NCI-H1417 treated with DMSO at 0.1 percent for 48 hours (cell line): ENCODE measurements at places on chromosomes 7 and 10.

DNA sequence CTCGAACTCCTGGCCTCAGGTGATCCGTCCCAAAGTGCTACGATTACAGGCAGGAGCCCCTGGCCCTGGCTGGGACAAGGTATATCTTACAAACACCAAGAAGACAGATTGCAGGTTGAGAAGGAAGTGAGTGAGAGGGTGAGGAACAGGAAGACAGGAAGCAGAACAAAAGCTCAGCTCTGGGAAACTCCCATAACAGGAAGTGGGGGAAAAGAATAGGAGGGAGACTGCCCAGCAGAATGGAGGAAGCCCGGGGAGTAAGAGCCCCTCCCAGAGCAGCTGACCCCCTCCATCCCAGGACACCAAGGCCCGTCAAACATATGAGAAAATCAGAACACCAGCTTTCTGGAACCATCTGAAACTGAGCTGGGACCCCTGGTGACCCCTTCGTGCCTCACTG, 2.9 kb downstream of the TECPR1 start:
- no peak for DNase-seq

GRCh38 chr7:143901332-143901667, 676 bp downstream of the TCAF1 start:
- peak; percentile 65 for DNase-seq

DNA sequence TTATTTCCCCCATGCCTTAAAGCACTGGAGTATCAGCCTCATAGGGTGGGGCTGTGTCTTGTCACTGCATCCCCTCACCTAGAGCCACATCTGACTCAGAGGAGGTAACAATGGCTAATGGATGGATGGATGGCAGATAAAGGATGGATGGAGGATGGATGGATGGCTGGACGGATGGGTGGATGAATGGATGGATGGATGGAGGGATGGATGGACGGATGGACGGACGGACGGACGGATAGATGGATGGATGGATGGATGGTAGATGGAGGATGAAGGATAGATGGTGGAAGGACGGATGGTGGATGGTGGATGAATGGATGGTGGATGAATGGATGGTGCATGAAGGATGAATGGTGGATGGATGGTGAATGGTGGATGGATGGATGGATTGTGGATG, 77.2 kb downstream of the PDGFA start:
- DNase-seq, result no peak

GRCh38 chr7:157433628-157434027, 96.8 kb downstream of the DNAJB6 start:
- no peak for DNase-seq

DNA sequence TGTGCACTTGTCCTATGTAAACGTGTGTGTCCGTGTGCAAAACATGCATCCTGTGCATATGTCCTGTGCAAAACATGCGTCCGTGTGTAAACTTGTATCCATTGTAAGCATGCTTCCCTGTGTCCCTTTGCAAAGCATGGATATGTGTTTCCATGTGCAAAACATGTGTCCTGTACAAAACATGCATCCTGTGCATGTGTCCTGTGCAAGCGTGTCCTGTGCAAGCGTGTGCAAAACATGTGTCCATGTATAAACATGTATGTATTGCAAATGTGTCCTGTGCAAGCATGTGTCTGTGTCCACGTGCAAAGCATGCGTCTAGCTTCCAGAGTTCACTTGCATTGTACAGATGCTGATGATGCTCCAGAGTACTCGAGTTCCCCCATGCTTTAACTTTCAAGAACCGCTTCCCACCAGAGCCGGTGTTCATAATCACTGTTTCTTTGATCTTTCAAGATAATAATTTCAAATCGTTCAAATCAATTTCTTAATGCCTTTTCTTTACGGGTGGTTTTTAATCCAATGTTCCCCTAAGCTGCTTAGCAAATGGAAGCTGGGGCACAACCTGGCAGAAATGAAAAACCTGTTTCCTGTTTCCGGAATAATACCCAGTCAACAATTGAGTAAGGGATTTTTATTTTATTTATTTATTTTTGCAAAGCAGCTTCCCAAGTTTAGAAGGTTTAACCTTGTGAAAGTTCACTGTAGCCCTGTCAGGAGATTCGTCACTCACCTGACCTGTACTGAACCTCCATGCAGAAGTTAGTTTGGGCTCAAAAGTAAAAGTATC, 641 bp upstream of the ASB13 start:
- no peak for DNase-seq

GRCh38 chr10:78520737-78521430, 487.2 kb downstream of the RPS24 start:
- DNase-seq, result no peak

- DNase-seq, result no peak
Measured at GRCh38 chr7:99109108-99110051, 34.5 kb downstream of the SMURF1 start.

DNA sequence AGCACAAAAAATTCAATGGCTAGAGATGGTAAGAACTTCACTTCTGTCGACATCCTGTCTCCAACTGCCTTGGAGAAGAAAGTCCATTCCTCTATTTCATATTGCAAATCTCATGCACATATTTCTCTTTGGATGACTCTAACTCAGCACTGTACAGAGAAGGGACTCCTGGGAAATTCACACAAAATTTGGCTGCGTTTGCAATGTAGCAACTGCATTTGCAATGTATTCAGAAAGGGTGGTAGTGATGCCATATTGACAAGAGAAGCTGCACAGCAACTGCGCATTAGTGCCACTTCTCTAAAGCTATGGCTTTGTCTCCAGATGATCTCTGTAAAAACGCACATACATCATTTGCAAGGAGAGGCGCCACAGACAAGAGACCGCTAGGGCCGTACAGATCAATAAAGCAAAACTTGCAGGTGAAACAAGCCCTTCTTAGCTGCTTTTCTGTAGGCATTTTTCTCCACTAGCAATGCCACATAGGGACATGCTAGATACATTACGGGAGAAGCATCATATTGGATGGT, 389.5 kb downstream of the TCERG1L start:
- DNase-seq, result no peak

DNA sequence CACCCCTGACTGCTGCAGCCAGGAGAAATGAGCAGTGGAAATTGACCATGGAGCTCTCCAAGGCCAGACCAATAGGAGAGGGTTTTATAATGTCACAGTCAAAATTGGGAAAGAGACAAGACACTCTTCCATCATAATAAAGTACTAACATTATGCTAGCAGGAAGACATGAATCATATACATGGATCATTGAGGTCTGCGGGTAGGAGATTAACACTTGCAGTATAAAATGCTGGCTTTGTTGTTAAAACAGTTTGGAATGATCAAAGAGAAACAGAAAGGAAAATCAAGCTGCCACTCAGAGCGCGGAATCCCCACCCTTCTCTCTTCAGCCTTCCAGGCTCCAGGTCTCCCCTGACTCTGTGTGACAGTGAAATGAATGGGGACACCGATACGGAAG, 53.4 kb upstream of the CALN1 start:
- DNase-seq, result no peak

DNA sequence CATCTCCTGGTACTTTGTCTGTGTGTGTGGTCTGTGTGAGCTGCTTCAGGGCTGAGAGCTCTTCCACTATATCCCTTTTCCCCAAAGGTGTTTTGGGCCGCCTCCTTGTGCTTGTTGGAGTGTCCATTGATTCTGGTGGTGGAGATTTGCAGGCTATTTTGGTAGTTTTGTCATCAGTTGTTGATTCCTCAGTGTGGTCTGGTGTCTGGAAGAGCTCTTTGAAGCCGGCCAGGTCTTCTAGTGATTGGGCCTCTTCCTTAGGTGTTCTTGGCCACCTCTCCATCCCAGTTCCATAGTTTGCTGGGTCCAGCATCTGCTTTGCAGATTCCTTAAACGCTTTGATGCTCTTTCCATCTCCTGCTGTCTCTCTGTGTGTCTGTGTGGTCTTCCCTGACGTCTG, 20.8 kb downstream of the MKI67 start:
- no peak for DNase-seq

- no peak for DNase-seq
Measured at GRCh38 chr7:101814081-101814990, 3.1 kb upstream of the CUX1 start.

DNA sequence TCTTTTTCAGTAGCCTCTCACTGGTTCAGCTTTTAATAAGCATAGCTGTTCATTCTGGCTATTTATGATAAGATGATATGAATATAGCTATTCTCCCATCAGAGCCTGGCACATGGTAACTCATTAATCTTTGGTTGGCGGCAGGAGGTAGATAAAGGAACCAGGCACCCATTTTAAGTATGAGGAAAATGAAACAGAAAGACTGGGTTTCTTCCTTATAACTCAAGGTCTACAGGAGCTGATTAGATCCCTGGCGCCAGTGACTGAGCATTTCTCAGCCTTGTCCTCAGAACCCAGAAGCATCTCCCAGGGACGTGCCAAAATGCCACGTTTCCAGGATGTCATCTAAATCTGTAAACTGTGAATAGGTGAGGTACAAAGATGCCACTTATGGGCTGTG, 141.9 kb downstream of the TCF7L2 start:
- no peak for DNase-seq

- no peak for DNase-seq
Measured at GRCh38 chr10:120336911-120337540, 120.0 kb upstream of the PLPP4 start.

GRCh38 chr7:7595451-7595850, 28.8 kb downstream of the MIOS start:
- DNase-seq, result no peak

DNA sequence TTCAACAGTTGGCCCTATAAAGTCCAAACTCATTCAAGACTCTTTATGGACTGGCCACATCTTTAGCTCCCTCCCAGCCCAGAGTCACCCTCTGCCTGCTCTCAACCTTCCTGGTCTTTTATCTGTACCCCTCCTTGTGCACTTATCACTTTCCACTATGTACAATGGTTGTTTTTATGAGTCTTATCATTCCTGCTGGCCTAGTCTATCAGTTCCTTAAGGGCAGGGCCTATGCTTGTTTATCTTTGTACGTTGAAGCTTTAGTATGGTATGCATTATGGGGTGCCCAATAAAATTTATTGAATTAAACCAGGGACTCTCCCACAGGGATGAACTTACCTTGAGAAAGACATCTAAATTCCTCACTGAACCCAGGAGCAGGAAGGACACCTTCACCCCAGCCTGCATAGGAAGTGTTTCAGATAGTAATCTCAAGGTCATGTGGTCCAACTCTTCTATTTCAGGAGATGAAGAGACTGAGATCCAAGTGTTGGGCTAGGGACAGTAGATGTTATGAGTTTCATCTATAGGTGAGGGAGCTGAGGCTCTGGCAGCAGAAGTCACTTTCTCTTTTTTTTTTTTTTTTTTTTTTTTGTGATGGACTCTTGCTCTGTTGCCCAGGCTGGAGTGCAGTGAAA, 13.3 kb upstream of the PDCD4 start:
- DNase-seq, result no peak

DNA sequence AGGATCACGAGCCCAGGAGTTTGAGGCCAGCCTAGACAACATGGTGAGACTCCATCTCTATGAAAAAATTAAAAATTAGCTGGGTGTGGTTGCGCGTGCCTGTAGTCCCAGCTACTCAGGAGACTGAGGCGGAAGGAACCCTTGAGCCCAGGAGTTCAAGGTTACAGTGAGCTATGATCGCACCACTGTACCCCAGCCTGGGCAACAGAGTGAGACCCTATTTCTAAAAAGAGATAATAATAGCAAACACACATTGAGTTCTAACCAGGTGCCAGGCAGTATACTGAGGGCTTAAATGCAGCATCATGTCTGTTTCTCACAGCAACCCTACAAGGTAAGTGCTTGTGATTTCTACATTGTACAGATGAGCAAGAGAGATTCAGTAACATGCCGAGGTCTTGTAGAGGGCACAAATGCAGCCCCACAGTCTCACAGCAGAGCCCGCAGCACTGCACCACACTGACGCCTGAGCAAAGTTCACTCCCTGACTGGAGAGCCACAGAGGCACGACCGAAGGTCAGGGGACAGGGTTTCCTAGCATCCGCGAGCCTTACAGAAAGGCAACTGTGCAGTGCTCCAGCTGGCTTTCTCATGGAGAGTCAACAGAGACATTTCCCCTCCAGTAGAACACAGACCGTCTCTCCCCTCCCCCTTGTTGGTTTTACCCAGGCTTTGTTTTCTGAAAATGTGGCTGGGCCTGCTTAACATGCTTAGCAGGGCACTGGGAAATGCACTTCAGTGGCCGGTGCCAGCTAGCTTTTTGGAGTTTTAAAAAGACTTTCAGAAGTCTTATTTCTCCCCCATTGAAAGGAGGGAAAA, 36.5 kb downstream of the PDSS1 start:
- peak; percentile 20 for DNase-seq

- no peak for DNase-seq
Measured at GRCh38 chr10:59753267-59753666, at the start of gene MRLN. TSS of gene MRLN (minus strand) at chr10:59753455.

DNA sequence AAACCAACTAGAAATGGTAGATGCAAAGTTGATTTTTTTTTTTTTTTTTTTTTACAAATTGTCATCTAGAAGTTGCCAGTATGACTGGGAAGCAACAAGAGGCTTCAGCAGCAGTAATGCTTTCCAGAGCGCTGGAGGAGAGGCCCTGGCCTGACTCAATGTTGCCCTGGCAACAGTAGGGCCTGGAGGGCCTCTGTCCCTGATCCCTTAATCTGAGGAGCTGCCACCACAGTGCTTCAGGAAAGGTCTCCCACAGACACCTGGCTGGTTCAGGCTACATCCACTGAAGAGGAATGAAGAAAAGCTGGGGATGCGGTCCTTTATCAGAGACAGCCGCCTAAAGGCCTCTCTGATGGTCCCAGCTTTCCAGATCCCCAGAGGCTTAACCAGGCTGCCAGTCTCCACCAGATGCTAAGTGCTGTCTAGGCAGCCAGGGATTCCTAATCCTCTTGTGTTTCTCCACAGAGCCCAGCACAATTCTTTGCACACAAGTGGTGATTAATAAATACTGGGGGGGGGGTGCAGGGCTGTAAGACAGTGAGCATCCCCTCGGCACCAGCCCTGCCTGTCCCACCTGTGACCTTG, 33.7 kb downstream of the ZNF777 start:
- no peak for DNase-seq

DNA sequence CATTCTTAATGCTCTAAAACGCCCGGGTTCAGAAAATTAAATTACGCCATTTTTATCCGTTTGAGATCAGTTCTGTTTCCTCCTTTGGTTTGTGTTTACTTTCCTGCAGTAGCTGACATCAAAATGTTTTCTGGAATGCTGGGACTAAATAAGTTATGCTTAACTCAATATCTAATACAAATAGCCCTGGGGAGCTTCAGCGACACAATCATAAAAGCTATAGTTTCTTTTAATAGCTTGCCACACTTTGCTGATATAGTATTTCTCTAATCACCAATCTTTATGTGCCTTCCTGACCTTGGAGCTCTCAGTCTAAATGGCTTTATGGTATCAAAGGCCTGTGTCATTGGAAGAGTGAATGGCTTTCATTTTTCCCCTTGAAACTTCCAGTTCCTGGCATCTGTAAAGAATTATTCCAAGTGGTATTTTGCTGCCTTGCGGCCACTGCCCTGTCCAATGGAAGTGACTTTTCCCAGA, 202.7 kb downstream of the HDAC9 start:
- DNase-seq, result no peak

DNA sequence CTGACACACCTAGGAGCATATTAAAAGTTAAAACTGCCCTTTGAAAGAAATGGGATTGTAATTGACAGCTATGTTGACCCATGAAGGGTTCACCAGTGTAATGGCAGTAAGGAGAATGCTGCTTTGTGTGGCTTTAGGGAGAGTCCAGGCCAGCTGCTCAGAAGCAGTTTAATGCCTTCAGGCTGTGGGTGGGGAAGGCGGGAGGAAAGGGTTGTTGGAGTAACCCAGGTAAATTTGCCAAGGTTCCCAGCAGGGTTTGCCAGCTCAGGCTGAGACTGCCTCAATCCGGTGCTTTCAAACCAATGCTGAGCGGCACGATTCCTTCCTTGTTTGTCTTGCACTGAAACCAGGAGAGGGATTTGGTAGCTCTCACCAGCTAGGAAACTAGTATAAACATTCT, 637.2 kb downstream of the INHBA start:
- DNase-seq, result no peak
